GM04504 (cell line): ENCODE measurements at places on chromosomes 1 and 21.

- no peak for DNase-seq
Observed at GRCh38 chr1:92990828-92991227, 29.6 kb upstream of the DIPK1A start.

DNA sequence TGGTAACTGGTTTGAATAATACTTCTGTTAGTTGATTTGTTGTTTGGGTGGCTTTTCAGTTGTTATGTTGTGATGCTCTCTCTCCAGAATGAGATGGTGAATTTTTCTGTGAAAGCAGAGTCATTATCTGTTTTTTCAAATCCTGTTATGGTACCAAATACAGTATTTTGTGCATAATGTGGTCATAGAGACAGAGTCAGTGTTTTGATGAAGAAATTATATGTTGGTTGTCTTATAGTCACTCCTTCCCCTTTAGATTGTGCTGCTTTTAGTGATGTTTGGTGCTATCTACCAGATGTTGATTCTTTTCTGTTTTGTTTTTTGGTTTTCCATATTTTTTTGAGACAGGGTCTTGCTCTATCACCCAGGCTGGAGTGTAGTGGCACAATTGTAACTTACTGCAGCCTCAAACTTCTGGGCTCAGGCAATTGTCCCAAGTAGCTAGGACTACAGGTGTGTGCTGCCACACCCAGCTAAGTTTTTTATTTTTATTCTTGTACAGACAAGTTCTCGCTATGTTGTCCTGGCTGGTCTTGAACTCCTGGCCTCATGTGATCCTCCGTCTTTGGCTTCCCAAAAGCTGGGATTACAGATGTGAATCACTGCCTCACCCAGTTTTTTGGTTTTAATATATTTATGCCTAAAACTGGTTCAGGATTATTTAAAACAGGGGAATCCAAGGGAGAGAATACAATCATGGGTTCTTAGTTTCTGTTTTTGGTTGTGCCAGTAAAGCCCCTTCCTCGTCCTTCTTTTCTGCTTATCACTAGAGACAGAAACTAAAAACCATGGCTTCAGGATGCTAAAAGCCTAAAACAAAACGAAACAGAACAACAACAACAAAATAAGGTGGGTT, 7.3 kb downstream of the PPP2R5A start:
- no peak for DNase-seq

GRCh38 chr1:161743231-161743630, 6.4 kb upstream of the DUSP12 start:
- DNase-seq: no peak

GRCh38 chr1:205396967-205397616, 24.8 kb downstream of the LEMD1 start:
- no peak for DNase-seq

DNA sequence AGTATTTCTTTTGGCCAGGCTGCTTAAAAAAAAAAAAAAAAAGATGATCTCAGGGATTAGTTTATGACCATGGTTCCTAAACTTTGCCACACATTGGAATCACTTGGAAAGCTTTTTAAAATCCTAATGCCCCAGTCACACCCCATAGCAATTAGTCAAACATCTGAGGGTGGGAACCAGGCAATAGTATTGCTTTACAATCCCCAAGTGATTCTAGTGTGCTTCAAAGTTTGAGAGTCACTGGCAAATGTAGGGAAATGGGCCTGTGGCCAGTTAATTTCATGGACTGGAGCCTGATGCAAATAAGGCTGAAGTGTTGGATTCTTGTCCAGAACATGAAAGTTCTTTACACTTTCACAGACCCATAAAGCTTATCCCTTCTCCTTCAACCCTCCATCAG, 374.6 kb upstream of the ESRRG start:
- DNase-seq: no peak

- no peak for DNase-seq
Observed at GRCh38 chr1:66380452-66381212, 153.3 kb upstream of the SGIP1 start.

- no peak for DNase-seq
Observed at GRCh38 chr1:95230768-95231191, 3.2 kb upstream of the RWDD3 start.

DNA sequence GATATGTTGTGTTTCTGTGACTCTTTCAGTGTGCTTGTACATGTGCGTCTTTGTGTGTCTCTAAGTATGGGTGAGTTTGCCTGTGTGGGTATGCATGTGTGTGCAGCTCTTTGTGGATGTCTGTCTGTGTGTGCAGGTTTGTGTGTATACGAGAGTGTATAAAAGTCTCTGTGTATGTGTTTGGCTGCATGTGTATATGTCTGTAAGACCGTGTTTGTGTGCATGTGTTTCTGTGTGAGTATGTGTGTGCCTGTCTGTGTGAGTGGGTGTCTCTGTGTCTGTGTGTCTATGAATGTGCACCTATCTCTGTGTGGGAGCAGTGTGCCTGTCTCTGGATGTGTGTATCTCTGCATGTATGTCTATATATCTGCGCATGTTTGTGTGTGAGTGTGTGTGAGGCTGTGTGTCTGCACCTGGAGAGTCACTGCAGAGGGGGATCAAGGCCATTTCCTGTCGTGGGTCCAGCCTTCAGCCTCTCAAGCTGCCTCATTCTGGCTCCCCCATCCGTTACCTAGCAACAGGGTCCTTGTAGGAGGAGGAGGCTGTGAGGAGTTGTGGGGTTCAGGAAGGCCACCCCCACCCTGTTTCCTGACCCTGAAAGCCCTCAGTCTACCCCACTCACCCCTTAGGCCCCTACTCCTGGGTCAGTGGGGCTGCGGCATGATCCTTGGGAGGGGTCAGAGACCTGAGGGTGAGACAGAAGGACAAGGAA, 10.4 kb downstream of the FGR start:
- no peak for DNase-seq

GRCh38 chr1:38793299-38793698, 66.3 kb downstream of the RRAGC start:
- no peak for DNase-seq

- DNase-seq: no peak
Observed at GRCh38 chr1:213852107-213852506, 135.7 kb upstream of the PROX1 start.

DNA sequence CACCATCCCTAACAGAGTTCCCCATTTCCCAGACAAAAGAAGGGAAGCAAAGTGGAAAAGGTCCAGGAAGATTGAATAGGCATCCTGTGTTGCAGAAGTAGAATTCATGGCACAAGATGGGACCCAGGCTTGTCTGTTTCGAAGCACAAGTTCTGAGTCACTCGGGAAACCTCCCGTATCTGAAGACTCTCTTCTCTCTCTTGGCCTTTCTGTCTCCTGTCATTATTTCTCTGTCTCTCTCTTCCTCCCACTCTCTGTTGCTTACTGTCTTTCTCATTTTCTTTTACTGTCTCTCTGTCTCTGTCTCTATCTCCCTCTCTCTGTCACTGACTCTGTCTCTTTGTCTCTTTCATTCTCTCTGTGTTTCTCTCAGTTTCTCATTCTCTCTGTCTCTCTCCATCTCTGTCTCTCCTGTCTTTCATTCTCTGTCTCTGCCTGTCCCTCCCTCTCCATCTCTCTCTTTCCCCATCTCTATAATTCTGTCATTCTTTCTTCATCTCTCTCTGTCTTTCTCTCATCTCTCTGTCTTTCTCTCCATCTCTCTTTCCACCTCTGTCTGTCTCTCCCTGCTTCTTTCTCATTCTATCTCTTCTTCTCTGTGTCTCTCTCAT, 23.7 kb downstream of the RNF187 start:
- DNase-seq: no peak

DNA sequence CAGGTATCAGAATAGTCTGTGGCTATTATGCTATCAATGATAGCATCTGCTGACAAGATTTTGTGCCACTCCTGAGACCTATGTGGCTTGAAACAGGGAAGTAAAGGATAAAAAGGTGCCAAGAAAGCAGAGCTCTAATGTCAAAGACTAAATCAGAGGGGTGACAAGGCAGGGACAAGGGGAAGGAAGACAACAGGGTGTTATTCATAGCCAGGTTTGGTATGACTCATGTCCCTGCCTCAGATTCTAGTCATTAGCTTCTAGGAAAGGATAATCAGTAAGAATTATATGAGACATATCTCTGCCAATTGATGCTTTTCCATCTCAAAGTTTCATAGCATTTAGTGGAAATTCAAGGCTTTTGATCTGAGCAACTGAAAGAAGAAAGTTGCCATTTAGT, 31.8 kb upstream of the PLD5 start:
- no peak for DNase-seq

DNA sequence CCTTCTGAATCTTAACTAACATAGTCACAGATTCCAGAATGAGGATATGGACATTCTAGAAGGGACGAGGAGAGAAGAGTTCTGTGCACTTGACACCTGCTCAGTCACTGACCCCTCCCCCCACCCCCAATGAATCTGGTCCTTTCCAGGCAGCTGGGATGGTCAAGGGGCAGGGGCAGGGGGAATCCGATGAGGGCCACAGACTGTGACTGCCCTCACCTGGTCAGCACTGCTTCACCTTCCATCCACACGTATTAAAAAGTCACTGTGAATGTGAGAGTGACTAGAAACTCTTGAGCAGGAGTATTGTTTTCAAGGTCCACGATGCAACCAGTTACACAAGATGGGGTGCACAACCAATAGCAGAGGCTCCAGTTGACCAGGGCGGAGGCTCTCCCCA, 9.5 kb upstream of the PRAMEF12 start:
- DNase-seq: no peak

GRCh38 chr1:39623053-39623452, 16.4 kb downstream of the HEYL start:
- no peak for DNase-seq

DNA sequence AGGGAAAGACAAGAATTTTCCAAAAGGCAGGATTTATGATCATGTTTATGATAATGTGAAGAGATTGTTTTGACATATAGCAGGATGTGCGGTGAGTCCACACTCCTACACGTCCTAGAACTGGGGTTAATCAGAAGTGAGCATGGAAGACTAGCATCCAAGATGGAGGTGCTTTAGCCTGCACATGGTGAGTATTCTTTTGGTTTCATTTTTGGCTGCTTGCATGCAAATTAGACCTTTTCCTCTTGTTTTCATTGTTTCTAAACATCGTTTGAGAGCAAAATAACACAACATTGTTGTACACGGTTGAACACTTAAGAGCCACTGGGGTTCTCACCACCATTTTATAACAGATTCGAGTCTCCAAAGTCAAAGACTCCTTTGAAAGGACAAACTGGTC, 14.9 kb upstream of the GUK1 start:
- DNase-seq: no peak

GRCh38 chr1:209398313-209398991, 185.1 kb upstream of the CAMK1G start:
- DNase-seq: peak; percentile 91

GRCh38 chr1:3344395-3344794, 110.1 kb upstream of the ARHGEF16 start:
- DNase-seq: no peak

GRCh38 chr1:15680561-15681348, 3.4 kb upstream of the PLEKHM2 start:
- peak; percentile 91 for DNase-seq

- DNase-seq: no peak
Observed at GRCh38 chr1:160548183-160548582, 25.1 kb upstream of the SLAMF6 start.

GRCh38 chr21:44012474-44013379, 618 bp downstream of the TRAPPC10 start:
- DNase-seq: no peak

DNA sequence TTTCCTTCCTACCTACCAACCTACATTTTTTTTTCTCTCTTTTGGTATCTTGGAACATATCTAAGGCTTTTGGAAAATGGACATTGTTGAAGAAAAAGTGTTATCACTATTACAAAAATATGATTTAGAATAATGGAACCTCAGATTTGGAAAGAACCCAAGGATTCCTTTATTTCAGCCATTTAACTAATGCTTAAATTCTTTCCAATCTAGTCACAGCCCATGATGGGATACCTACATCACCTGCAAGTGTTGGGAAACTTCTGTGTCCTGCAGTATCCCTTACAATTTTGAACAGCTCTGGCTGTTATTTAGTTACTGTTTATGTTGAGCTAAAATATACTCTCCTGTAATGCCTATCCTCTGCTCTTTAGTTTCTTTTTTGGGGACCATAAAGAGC, 22.3 kb upstream of the APOBEC4 start:
- no peak for DNase-seq

DNA sequence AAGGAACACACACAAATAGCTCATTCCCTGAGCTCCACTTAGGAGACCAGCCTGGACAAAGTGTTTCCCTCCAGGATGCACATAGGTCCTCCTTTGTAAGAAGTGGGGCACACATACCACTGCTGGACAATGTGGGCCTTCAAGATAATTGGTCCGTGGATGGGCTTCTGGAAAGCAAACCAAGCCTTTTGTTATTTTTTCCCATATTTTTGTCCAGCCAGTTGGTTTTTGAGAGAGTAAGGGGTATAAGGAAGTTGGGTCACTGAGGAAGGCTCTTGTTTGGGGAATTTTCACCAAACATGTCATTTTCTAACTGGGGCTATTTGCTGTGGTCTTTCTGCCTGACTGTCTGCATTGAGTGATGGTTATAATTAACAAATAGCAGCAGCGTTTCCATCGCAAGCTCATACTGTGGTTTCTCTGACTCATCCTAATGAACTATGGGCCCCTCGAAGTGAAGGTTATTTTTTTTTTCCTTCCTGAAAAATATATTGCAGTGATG, 306.3 kb upstream of the DUSP10 start:
- DNase-seq: peak; percentile 24

DNA sequence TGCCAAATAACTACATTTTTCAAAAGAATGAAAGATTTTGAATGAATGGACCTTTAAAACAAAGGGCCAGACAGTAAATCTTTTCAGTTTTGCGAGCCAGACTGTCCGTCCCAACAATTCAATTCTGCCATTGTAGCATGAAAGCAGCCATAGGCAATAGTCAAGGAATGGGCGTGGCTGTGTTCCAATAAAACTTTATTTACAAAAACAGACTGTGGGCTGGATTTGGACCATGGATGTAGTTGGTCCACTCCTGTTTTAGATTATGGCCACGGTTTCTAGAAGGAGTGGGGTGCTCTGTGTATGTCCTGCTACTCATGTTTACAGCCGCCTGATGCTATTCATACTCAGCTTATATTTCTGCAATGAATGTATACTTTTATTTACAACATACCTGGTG, 474.7 kb downstream of the CAMTA1 start:
- no peak for DNase-seq

- no peak for DNase-seq
Observed at GRCh38 chr1:151935154-151935553, 25.8 kb upstream of the THEM4 start.

- no peak for DNase-seq
Observed at GRCh38 chr1:64942118-64942517, 24.2 kb downstream of the JAK1 start.

- no peak for DNase-seq
Observed at GRCh38 chr1:3852711-3853485, 4.1 kb downstream of the CEP104 start.
